ENCODE measurements at places on chromosomes 1 and 21.

DNA sequence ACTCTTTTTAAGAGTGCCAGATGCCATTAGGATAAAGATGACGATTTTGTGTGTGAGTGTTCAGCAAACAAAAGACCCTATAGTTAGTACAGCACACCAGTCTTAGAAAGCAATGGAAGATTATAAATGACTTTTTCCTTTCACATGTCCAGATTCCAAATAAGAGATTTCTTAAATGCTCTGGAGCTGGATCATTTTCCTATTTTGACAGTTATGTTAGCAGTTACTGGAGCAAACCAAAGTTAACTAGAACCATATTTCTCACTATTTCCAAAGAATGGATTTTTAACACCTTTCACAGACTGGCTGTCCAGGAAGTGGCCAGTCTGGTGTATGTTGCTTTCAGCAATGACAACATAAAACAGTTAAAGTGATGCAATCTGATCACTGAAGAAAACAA lies 905.8 kb upstream of the ADGRL2 start:
- no peak for DNase-seq

GRCh38 chr1:11845641-11846335 lies 1.8 kb downstream of the NPPA start:
- peak; percentile 39 for DNase-seq

- no peak for DNase-seq
Observed at GRCh38 chr1:35971601-35972000, 40.7 kb downstream of the AGO3 start.

GRCh38 chr1:31625561-31626222 lies 8.2 kb downstream of the HCRTR1 start:
- no peak for DNase-seq

- no peak for DNase-seq
Observed at GRCh38 chr21:24716281-24716918, 890.9 kb downstream of the MRPL39 start.

DNA sequence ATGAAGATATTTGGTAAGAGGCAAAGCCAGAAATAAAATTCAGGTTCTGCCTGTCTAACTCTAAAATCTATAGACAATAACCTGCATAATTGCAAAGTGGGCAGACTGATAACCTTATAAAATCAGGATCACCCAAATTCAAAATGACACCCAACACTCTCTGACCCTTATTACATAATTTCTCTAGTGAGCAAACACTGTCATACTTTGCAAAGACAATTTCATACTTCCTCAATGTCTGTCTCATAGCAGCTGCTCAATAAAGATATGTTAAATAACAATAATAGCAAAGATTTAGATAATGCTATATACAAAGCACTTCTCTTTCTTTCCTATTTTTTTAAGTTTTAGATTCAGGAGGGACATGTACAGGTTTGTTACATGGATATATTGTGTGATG lies 118.5 kb downstream of the UCHL5 start:
- no peak for DNase-seq

DNA sequence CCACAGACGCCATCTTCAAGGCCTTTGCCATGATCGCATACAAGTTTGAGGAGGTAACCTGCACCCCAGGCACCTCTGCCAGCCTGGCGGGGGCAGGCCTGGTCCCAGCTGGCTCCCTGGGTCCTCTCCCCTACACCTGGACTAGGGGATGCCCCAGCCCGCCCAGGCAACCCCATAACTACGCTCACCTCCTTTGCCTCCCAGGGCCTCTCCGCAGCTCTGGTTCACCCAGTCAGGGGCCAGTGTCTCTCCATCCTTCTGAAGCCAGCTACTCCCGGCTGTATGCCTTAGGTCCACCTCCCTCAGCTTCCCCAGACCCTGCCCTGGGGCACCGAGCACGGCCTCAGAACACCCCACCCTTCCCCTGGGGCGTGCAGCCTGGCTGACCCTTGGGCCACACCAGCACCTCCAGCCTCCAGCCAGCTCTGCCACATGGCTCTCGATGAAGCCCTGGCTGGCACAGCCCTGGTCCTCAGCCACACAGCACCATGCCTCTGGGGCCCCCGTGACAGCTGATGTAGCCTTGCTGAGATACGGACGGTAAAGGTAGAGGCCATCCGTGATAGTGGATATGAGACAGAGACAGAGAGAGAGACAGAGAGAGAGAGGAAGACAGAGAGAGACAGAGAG lies 80.4 kb upstream of the COL6A1 start:
- DNase-seq, result no peak

GRCh38 chr1:64396817-64397216 lies 73.1 kb upstream of the CACHD1 start:
- no peak for DNase-seq

- DNase-seq, result no peak
Observed at GRCh38 chr1:184621260-184621659, 133.4 kb downstream of the EDEM3 start.

- no peak for DNase-seq
Observed at GRCh38 chr1:17094664-17095063, 24.6 kb downstream of the PADI2 start.

- no peak for DNase-seq
Observed at GRCh38 chr1:205454903-205455335, 926 bp downstream of the BLACAT1 start.

- no peak for DNase-seq
Observed at GRCh38 chr1:229479660-229480399, 28.3 kb downstream of the NUP133 start.

GRCh38 chr1:53625766-53626520 lies 113.0 kb downstream of the GLIS1 start:
- DNase-seq, result no peak

DNA sequence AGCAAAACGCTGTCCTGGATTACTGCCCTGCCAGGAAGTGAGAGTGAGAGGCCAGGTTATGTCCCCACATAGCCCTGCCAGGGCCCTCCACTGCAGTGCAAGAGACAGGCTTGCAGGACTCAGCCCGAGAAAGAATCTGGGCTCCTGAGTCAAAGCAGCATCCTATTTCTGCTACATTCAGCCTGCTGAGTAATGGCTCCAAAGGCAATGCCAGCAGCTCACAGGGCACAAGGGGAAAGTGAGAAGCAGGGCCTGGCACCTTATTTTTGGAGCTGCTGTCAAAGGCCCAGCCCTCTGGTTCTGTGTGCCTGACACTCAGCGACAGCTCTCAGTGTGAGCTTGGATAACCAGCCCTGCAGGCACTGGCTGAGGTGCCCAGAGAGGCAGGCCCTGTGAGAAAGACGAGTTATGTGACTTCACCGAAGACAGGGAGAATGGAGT lies 83.9 kb downstream of the DTL start:
- DNase-seq, result no peak

DNA sequence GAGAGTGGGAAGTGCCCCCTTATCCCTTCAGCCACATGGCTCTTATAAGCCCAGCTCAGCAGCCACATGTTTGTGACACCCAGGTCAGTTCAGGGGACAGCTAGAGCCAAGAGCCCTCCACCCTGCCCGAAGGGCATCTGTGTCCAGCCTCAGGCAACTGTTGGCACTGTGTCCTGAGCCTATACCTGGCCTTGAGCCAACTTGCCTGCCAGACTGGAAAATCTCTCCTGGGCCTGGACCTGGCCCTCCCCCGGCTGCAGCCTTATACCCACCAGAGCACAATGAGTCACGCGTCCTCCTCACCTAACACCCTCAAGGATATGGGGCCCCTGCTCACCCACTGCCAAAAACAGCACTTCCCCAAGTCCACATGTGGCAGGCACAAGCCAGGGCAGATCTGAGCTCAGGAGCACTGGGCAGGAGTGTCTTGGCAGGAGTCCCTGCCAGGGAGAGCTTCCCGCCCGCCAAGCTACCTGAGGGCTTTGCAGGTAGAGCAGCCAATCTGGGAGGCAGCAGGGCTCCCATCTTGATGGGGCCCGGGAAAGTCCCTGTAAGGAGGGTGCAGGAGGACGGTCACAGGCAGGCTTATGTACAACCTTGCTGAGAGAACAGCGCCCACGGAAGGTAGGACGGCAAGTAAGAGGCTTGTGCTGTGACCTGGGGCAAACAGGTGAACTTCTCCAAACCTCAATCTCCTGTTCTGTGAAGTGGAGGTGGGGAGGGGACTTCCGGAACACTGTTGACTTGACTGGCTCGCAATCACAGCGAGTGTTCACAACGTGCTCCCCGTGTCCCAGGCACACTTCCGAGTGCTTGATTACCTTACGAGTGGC lies 19.8 kb upstream of the HSPG2 start:
- DNase-seq, result peak; percentile 34

DNA sequence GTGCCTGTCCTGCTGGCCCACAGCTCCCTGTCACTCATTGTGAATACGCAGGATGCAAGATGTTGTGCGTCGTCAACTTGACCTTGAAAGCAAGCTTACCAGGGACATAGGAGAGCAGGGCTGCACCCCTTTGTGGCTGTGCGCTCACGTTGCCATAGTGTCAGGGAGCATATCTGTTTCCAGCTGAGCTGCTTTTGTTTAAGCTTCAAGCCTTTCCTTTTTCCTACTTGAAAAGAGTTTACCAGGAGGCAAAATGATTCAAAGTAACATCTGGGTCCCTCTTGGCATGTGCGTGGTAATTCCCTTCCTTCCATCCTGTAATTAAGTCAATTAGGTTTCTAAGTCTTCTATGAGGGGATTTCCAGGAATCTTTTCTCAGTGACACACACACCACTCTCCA lies 537.1 kb downstream of the AJAP1 start:
- no peak for DNase-seq
